ENCODE measurements at places on chromosomes 11 and 22.

DNA sequence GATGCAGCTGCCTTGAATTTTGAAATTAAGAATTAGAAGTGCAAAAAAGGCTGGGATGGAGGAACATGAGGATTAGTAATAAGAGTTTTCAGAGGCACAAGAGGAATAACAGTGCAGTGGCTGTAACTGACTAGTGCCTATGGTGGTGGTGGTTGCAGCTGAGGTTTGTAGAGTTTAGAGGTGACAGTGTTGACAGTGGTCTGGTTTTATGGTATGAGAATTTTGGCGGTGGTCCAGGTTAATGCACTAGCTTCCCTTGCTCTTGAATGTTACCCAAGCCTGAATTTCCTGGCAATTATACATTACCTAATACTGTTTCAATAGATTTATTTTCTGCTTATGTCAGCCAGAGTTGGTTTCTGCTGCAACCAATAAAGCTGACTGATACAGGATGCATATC is 112.8 kb upstream of the C11orf87 start:
- no peak for DNase-seq

DNA sequence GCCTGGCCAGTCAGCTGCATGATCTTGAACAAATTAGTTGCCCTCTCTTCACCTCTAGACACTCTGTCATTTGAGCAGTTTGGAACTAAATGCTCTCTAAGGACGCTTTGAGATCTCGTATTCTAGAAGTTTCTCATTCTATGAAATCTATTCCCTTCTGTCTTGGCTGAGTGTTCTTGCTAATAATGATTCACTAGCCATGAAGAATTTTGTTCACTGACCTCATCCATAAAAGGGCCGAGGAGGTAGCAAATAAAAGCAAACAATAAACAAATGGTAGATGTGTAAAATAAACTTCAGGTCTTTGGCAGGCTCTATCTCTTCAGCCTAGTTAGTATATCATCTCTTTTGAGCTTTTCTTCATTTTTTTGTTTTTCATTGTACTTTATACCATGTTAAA is 76.6 kb downstream of the USP35 start:
- no peak for DNase-seq

- no peak for DNase-seq
Measured at GRCh38 chr22:22941831-22942510, 54.4 kb downstream of the IGLL5 start.

DNA sequence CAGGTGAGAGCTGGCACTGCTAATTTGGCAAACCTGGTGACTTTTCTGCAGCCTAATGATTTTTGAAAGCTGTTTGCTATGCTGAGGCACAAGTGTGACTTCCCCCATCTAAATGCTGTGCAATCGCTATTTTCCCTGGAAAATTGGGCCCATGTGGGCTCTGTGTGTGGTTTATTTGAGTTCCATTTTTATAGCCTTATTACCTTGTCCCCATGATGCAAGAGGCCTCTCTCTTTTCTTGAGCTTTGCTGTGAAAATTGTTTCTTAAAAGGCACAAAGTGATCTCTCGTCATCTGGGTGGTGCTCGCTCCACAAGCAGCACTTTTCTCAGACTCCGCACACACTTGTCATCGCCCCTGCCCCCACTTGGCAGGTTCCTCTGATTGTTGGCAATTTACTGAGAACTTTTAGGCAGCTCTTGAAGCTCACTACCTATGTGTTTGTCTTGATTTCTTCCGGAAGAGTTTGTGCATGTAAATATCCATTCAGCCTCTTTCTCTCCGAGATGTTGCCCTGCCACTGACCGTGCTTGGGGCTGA is 24.9 kb downstream of the BMAL1 start:
- no peak for DNase-seq

- DNase-seq, result no peak
Measured at GRCh38 chr11:101923554-101923953, 7.2 kb upstream of the ANGPTL5 start.

GRCh38 chr11:9428706-9429105 is 32.1 kb upstream of the ZNF143 start:
- DNase-seq, result no peak
